Kidney (tissue), 22 donors: ENCODE measurements at places on chromosomes 6 and 20.
A peak's percentile ranks its signal among the peaks of the same experiment; 100 is the strongest.

DNA sequence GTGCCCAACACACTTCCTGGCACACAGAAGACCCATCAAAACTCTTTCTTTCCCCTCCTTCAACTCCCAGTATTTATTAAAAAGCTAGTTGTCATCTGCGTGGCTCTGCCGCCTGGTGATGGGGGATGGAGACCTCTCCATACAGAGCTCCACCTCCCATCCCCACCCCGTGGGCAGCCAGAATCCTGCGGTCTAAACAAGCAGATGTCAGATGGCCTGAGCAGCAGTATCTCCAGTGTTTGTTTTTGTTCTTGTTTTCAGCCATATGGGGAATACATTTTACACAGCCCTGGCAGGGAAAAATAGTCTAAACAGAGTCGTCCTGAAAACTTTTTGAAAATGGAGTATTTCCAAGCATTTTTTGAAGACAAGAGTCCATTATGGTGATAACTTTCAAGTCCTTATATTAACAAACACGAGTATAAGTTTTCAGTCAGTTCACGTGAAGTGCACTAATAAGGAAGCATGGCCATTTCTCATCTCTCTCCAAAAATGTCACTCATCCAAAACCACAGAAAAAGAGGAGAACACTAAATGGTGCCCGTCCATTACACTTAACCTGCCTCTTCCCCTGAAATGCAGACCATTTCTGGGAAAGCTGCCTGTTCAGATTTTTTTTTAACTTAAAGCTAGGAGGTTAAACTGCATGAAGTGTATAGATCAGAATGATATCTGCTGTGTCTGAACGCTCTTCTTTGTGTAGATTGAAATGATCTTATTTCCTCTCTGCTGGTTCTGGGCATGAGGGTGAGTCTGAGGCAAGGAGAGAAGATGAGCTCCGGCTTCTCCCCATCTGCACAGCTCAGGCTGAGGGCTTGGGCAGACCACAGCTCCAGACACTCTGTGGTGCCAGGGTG, 91.0 kb downstream of the TCP11 start:
- no peaks in the 10 kb centered on the region for H3K36me3 ChIP-seq
- peaks cover 25% of the 10 kb centered on the region for H3K4me1 ChIP-seq
- no peak for DNase-seq
- peak overlapping the region; percentile 10 for H3K27ac ChIP-seq
- no peaks in the 10 kb centered on the region for H3K27me3 ChIP-seq

- H3K4me1 ChIP-seq, result peaks cover 3% of the 10 kb centered on the region
- no peaks in the 10 kb centered on the region for H3K36me3 ChIP-seq
- H3K4me3 ChIP-seq, result no peak overlapping the region
- H3K27ac ChIP-seq, result no peak overlapping the region
- H3K27me3 ChIP-seq, result peaks cover 5% of the 10 kb centered on the region
- peak; percentile 34 for DNase-seq
Observed at GRCh38 chr20:2807019-2807418, 6.6 kb upstream of the CPXM1 start.

DNA sequence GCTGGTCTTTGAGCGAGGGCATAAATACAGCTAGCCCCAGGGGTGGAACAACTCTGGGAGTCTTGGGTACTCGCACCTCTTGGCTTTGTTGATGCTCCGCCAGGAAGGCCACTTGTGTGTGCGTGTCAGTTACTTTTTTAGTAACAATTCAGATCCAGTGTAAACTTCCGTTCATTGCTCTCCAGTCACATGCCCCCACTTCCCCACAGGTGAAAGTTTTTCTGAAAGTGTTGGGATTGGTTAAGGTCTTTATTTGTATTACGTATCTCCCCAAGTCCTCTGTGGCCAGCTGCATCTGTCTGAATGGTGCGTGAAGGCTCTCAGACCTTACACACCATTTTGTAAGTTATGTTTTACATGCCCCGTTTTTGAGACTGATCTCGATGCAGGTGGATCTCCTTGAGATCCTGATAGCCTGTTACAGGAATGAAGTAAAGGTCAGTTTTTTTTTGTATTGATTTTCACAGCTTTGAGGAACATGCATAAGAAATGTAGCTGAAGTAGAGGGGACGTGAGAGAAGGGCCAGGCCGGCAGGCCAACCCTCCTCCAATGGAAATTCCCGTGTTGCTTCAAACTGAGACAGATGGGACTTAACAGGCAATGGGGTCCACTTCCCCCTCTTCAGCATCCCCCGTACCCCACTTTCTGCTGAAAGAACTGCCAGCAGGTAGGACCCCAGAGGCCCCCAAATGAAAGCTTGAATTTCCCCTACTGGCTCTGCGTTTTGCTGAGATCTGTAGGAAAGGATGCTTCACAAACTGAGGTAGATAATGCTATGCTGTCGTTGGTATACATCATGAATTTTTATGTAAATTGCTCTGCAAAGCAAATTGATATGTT, 19.2 kb downstream of the IRF4 start:
- no peak overlapping the region for H3K4me3 ChIP-seq
- no peak overlapping the region for H3K27ac ChIP-seq
- H3K4me1 ChIP-seq, result no peaks in the 10 kb centered on the region
- no peaks in the 10 kb centered on the region for H3K27me3 ChIP-seq
- DNase-seq, result no peak

DNA sequence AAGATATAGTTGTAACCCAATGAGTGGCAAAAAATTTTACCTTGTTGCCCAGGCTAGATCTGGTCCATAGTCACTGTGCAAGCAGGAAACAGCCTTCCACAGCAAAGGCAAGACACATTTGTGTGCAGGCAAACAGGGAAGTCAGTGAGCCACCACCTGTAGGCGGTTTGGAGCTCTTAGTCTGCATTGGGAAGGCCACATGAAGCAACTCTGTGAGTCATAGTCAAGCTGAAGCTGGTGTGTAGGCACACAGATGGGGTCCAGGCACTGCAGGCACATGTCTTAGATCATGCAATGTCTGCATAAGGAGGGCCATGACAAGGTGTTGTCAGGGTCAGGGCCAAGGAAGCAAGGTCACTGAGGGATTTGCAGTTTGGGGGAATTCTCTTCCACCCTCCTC, 543.2 kb upstream of the EPHA7 start:
- no peak overlapping the region for H3K4me3 ChIP-seq
- H3K27ac ChIP-seq, result no peak overlapping the region
- H3K4me1 ChIP-seq, result no peaks in the 10 kb centered on the region
- no peaks in the 10 kb centered on the region for H3K36me3 ChIP-seq
- H3K27me3 ChIP-seq, result no peaks in the 10 kb centered on the region

DNA sequence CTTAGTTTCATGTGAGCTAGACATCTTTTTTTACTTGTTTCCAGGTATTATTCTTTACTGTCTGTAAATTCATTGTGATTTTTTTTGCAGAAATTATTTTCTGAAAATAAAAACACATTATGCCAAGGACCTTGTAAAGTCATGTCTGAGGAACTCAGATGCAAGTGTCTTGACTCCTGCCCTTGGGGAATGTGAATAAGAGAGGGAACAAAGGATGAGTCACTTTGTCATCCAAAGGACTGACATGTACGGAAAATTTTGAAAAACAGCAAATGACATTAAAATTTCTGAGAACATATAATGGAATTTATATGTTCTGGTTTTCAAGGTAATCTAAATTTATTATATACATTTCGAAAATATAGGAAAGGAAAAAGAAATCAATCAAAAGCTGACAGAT, 660.4 kb downstream of the CD109 start:
- no peaks in the 10 kb centered on the region for H3K4me1 ChIP-seq
- H3K36me3 ChIP-seq, result no peaks in the 10 kb centered on the region

GRCh38 chr6:101477436-101477835, 83.9 kb downstream of the GRIK2 start:
- H3K36me3 ChIP-seq, result no peaks in the 10 kb centered on the region
- DNase-seq, result no peak
- no peak overlapping the region for H3K4me3 ChIP-seq
- no peaks in the 10 kb centered on the region for H3K4me1 ChIP-seq
- no peaks in the 10 kb centered on the region for H3K27me3 ChIP-seq
